Lung (tissue), 17 donors: ENCODE measurements at places on chromosomes 11 and 22.

GRCh38 chr11:128419012-128419767 lies 168.2 kb downstream of the ETS1 start:
- DNase-seq, result no peak

DNA sequence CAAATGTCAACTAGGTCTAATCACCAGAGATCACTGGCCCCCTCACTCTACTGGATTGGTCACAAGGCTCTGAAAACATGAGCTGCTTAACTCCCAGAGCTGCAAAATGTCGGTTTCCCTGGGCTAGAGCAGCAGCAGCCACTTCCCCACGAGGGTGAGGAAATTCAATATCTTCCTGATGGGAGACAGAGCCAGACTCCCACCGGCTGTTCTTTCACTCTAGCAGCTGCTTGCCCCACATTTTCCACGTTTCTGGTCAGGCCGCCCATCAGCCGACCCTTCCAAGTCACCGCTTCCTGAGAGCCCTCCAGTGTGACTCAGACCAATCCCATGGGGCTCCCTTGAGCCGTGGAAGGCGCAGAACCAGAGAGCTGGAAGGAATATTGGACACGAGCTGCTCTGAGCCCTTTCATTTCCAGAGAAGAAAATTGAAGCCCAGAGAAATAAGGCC lies 227.0 kb downstream of the ADAMTS15 start:
- DNase-seq, result peak; percentile 35

GRCh38 chr11:97229936-97230335 lies 840.1 kb downstream of the JRKL start:
- peak; percentile 15 for DNase-seq

GRCh38 chr11:80718611-80719291 lies 1277.9 kb upstream of the TENM4 start:
- peak; percentile 13 for DNase-seq
